T1000 (cell line): ENCODE measurements at places on chromosomes 7 and 10.

DNA sequence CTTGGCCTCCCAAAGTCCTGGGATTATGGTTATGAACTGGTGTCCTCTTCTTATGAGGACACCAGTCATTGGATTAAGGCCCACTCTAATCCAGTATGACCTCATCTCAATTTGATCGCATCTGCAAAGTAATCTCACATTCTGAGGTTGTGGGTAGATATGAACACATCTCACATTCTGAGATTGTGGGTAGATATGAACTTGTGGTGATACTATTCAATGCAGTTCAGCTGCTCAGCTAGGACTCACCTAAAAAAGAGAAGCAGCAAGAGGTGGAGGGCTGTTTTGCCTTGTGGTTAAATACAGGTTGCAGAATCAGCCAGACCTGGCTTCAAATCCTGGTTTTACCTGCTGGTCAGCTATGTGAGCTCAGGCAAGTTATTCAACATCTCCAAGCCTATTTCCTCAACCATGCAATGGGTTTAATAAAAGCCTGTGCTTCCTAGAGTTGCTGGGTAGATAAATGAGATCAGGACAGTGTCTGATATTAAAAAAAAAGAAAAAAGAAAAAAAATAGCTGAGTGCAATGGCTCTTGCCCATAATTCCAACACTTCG, 8.5 kb upstream of the BAG3 start:
- DNase-seq, result no peak

GRCh38 chr10:107433605-107434004, 269.1 kb upstream of the SORCS1 start:
- no peak for DNase-seq

DNA sequence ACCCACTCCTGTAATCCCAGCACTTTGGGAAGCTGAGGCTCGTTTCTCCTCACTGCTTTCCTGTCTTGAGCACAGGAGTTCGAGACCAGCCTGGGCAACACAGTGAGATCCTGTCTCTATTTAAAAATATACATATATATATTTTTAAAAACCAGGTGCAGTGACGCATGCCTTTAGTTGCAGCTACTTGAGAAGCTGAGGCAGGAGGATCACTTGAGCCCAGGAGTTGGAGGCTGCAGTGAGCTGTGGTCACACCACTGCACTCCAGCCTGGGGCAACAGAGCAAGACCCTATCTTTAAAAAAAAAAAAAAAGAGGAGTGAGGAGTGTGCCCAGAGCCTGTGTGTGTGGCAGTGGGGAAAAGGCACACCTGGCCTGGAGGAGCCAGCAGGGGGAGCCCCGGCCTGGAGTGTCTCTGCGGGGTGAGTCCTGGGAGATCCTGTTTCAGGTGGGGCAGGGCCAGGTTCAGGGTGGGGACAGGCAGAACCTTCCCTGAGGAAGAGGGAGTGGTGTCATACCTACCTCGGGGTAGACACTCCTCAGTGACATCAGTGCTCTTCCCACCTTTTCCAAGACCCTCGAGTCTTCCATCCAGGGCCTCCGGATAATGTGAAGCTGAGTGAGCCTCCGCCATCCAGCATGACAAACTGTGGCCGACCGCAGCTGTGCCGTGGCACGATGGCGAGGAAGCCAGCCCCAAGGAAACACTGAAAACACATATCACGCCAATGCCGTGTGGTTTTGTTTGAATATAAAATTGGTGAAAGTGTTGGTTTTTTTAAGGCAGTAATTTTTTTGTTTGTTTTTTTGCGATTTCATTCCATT, 9.0 kb upstream of the ARPC1B start:
- DNase-seq, result no peak

- DNase-seq, result no peak
Measured at GRCh38 chr7:71457021-71457420, 325.1 kb downstream of the GALNT17 start.

- DNase-seq, result no peak
Measured at GRCh38 chr7:87494454-87494853, 19.0 kb upstream of the ABCB4 start.

- DNase-seq, result no peak
Measured at GRCh38 chr7:100167912-100168323, 499 bp downstream of the GAL3ST4 start.

DNA sequence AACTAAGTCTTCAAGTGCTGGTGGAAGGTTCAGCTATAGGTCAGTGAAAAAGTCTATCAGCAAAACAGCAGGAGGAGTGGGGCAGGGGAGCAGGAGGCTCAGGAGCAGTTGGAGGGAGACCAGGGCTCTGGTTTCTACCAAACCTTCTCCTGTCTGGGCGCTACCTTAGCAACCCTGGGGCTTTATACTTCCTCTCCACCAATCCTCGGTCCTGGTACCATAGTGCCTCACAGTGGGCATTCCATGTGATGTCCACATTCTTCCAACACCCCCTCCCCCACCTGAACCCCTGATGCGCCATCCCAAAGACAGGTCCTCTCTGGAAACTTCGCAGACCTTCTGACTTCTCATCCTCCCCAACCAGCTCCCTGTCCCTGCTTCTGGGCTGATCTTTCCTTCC, 25.3 kb upstream of the ACSM6 start:
- DNase-seq, result no peak

DNA sequence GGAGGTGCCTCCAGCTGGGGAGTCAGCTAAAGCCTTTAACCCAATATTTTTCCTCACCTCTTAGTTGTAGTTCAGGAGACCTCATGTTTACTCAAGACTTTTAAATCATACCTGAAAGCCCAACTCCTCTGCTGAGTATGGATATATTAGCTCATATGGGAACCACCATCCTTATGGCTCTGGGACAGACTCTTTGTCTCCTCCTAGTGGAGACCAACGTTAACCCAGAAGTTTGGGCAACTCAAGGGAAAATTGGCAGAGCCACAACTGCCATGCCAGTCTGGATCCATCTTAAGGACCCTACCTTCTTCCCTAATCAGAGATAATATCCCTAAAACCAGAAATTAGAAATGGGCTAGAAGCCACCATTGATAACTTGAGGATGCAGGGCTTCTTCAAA, 80.8 kb downstream of the TMEM106B start:
- DNase-seq, result no peak

DNA sequence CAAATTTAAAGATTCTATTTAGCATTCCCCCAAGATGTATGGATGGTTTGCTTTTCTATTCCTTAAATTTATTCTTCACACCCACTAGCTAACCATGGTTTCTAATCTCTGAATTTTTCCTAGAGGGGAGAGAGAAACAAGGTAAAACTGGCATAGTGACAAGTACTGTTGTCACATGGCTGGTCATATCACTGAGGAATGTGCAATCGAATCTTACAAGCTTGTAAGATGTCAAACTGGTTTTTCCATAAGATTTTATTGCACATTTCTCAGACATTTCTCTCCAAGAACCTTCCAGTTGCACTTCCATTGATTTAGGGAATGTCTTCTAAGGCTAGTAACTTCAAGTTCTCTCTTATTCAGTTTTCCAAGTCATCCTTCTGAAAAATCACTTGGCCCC, 89.8 kb downstream of the MBL2 start:
- DNase-seq, result no peak

DNA sequence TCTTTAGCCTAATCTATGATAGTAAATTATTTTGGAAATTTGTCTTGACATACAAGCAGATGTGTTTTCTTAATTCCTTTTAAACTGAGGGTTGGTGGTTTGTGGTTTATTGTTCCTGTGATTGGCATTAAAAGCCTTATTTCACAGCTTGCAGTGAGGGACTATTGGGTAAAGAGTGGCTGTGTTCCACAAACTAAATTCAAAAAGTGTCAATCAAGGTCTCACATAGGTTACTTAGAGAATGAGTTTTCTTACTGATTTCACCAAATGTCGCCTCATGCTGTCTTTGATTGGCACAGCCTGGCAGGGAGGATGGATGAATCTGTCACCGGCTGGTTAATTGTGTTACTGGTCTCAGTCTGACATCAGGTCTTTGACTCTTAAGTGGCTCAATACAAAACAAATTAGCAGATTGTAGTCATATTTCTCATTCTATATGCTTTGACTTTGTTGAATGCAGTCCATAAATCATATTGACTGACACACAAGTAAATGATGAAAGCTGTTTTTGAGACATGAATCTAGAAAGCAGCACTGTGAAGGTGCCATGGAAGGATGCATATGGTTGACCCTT, 66.8 kb upstream of the CYP26C1 start:
- DNase-seq, result no peak

- DNase-seq, result peak; percentile 39
Measured at GRCh38 chr7:151110941-151111645, 24.8 kb downstream of the AGAP3 start.

- no peak for DNase-seq
Measured at GRCh38 chr7:1108264-1108920, 20.5 kb downstream of the GPER1 start.

GRCh38 chr10:11095374-11095801, 77.7 kb downstream of the CELF2 start:
- no peak for DNase-seq

- DNase-seq, result no peak
Measured at GRCh38 chr10:43253461-43254198, 13.2 kb downstream of the RASGEF1A start.

DNA sequence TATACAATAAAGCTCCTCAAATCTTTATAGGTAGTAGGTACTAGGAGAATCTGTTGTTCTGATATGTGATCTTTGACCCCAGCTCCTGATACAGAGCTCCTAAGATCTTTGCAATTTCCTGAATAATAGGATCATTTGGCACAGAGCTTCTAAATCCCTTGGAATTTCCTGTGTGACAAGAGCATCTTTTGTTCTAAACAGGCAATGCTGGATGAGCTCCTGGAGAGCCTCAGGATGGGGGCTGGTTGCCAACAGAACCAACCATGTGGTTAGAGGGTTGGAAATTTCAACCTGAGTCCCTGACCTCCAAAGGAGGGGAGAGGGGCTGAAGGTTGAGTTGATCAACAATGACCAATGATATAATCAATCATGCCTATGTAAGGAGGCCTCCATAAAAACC, 629.0 kb downstream of the CCSER2 start:
- DNase-seq, result no peak

DNA sequence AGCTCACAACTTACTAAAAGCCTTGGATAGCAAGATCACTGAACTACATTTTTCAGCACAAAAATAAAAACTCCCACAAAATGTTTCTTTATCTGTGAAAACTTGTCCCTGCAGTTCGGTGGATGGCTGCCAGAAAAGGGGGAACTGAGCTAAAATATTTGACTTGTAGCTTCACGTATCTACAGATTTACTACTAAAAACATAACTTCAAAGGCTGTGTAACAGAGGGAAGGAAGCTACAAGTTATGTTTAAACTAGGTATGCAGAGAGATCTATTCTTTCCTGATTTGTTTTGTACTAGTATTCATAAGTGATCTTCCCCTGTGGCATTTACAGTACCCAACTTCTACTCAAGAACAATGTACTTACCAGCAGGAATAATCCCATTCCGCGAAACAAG, 25.1 kb downstream of the SGCE start:
- no peak for DNase-seq

DNA sequence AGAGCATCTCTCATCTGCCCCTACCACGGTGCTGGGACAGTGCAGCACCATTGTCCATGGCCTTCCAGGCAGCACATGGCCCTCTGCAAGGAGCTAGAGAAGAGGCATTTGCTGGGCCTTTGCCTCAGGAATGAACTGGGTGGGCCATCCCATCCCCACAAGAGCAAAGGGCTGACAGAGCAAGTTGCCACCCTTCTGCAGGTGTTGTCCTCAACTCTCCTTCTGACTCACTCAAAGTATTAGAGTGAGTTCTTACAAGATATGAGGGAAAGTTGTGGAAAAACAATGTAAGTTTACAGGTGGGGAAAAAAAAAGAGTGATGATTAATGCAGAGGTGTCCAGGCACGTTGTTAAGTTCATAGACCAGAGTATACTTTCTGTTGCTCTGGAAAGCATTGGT, 261.2 kb downstream of the SKIDA1 start:
- DNase-seq, result no peak

- no peak for DNase-seq
Measured at GRCh38 chr10:34544400-34544799, 270.7 kb downstream of the PARD3 start.

DNA sequence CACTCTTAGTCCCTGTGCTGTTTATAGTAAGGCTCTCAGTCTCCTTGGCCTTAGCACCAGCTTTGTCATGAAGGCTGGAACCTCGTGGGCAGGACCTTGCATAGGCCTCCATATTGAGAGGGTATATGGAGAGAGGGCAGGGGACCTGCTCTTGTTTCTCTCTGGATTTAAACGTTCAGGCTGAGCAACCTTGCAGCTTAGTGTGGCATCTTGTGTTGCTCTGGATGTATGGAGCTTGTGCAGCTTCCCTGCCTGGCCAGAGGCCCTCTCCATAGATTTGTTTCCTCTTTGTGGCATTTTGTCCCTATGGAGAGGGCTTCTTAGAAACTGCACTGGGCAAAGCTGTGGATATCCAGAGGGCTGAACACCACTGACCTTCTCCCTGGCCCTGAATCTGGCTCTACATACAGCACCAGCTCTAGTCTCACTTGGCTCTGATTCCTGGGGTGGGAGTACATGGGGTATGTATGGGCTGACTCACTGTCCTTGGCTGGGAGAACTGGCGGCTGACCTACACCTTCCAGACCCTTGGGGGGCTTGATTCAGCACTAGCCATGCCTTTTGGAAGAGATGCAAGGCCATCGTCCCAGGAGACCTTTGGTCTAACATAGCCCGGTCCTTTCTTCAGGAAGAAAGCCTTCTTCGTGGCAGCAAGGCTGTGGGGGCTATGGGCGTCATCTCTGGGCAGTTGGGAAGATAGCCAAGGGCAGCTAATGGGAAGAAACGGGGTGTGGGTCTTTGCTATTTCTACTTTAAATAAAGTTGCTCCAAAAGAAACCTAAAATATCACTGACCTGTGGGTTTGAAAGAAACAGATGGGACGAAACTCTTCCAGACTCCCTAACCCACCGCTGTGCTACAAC, 30.5 kb downstream of the ITPRIP start:
- DNase-seq, result no peak

DNA sequence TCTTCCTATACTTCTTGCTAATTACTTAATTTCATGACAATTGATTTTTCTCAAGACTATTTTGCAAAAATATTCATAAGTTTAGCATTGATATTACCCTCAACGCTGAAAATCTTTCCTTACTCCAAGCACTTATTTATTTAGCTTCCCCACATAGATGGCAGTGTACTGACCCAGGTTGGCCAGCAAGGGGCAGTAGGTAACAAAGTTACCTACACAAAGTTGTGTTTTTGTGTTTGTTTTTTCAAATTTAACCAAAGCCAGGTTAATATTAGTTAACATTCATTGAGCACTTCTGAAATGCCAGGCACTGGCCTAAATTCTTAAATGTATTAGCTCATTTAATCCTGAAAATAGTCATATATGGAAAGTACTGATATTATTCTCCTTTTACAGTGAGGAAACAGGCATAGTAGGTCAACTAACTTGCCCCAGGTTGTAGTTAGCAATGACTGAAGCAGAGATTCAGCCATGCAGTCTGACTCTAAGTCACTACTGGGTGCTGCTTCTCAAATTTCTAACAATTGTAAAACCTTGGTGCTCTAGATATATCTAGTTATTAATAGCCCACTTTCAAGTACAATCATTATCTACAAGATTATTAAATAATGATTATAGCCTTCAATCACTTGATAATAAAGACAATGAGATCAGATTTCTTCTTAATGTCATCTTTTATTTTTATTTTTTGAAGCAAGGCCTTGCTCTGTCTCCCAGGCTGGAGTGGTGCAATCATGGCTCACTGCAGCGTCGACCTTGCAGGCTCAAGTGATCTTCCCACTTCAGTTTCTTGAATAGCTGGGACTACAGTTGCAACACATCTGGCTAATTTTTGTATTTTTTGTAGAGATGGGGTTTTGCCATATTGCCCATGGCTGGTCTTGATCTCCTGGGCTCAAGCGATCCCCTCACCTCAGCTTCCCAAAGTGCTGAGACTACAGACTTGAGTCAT, 5.8 kb upstream of the GGCT start:
- no peak for DNase-seq
